HT-29 (cell line): ENCODE measurements at places on chromosomes 3 and 15.

GRCh38 chr15:22961762-22962161 lies 18.4 kb downstream of the CYFIP1 start:
- DNase-seq: no peak

DNA sequence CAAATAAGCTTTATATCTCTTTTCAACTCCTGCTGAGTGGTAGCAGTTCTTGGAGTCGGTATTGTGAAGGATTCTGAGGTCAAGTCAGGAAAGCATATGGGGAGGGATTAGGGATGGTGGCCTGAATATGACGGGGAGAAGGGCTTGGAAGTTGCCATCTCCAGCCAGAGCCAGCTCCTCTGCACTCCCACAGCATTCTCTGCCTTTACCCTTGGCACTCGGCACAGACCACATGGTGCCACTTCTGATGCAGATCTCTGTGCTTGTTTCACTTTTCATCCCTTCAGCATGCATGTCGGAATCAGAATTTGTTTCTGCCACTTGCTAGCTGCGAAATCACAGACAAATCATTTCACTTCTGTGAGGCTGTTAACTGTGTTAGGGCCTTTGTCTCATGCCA lies 52.5 kb downstream of the RAB11A start:
- no peak for DNase-seq

GRCh38 chr3:15387171-15387581 lies 40.2 kb downstream of the METTL6 start:
- no peak for DNase-seq

DNA sequence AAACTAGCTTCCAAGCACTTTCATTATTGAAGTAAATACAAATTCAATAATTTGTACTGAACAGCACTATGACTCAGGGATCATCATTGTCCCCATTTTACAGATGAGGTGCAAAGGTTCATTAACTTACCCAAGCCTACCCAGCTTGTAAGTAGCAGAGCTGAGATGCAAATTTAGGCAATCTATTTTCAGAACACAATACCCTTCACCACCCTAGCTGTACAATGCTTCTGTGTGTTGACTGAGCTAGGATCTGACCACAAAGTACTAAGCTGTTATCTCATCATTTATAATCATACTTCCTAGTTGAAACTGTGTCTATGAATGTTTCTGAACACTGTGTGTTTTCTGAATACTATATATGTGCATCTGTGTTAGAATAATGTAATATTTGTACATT lies 3.2 kb upstream of the ILDR1 start:
- DNase-seq: no peak

DNA sequence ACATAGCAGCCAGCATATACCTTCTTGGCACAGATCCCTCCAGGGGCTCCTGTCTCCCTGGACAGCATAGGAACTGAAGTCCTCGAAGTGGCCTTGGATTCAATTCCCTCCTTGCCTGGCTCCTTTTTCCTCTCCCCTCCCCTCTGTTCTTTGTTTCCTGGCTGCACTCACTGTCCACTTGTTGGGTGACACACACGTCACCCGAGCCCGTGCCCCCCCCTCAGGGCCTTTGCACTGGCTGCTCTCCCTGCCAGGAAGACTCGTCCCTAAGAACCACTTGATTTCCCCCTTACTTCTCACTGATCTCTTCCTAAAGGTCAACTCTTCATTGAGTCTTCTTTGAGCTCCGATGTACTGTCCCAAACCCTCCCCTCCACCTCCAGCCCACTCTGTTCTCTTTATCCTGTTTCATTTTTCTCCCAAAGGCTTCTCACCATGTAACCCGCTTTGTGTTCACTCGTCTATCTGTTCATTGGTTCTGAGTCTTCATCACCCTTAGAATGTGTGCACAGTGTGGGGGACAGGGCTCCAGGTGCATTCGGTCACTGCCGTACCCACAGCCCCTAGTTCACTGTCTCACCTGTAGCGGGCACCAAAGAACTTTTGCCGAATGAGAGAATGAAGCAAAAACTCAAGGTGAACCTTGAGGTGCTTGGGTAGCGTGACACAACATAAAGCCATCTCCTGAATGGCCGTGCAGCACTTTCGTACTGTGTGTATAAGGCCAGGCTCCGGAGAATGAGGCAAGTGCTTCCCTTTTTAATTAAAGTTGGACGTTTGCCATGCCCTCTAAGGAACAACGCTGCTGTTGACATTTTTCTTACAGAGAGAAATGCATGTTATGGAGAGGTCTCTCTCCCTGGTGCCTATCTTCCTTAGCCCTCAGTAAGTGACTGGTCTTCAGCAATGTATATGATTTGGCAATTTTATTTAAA lies 74.0 kb downstream of the CHRNA7 start:
- DNase-seq: no peak

DNA sequence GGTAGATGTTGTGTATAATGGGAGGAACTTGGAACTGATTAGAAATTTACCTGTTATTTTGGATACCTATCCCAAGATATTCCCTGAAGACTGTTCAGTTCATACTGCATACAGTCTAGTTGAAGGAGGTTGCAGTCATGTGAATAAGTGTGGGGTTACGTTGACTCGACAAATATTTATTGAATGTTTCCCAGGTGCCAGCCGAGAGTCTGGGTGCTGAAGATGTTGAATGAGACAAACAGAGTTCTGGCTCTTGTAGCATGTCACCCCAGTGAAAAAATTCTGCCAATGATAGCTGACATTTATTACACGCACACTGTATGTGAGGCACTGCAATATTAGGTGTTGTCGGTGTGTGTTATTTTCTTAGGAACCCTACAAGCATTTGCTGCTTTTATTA lies 176.0 kb downstream of the KCNMB2 start:
- no peak for DNase-seq

- DNase-seq: no peak
These were observed 59.0 kb upstream of the PDZRN3 start for GRCh38 chr3:73683706-73684105.

- no peak for DNase-seq
These were observed 607.5 kb upstream of the BCHE start for GRCh38 chr3:166444756-166445155.

- DNase-seq: peak; percentile 7
These were observed 121.6 kb downstream of the UBE2E2 start for GRCh38 chr3:23324745-23325144.

GRCh38 chr15:98651036-98651481 lies 2.7 kb downstream of the IGF1R start:
- DNase-seq: peak; percentile 38

DNA sequence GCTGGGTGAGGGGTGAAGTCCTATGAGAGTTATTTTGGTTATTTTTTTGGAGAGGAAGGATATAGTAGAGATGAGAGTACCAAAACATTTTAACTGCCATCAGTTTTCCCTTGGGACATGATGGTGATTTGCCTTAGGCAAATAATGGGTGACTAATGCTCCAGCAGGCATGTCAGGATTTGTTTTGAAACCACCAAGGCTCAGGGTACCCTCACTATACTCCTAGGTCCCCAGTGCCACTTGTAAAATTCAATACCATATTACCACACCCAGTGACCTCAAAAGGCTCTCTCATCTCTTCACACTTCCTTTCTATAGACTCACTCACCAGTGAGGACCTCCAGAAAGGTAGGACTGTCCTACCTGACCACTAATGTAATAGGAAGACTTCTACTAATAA lies 83.6 kb downstream of the WDR72 start:
- DNase-seq: no peak

DNA sequence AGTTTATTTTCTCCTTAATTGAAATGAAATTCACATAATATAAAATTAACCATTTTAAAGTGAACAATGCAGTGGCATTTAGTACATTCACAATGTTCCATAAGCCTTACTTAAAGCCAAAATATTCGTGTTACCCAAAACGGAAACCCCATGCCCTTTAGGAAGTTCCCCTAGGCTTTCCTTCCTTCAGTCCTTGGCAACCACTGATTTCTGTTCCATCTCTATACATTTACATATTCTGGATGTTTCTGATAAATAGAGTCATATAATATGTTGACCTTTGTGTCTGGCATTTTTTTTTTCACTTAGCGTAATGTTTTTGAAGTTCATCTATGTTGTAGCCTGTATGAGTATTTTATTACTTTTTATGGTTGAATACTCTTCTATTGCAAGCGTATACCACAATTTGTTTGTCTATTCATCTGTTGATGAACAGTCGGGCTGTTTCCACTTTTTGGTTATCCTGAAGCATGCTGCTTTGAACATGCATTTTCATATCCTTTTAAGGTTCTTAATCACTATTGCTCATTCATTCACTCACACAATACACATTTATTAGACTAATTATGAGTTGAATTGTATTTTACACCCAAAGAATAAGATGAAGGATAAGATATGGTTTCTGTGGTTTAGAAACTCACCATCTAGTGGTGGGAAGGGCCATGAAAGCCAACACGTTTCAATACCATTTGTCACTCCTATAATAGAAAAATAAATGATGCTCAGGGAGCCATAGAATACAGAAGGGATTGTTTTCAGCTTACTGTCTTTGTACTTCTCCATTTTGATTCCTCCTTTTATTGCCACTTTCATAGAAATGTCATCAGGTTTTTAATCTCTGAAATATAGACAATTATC lies 408.2 kb upstream of the CBLB start:
- no peak for DNase-seq

DNA sequence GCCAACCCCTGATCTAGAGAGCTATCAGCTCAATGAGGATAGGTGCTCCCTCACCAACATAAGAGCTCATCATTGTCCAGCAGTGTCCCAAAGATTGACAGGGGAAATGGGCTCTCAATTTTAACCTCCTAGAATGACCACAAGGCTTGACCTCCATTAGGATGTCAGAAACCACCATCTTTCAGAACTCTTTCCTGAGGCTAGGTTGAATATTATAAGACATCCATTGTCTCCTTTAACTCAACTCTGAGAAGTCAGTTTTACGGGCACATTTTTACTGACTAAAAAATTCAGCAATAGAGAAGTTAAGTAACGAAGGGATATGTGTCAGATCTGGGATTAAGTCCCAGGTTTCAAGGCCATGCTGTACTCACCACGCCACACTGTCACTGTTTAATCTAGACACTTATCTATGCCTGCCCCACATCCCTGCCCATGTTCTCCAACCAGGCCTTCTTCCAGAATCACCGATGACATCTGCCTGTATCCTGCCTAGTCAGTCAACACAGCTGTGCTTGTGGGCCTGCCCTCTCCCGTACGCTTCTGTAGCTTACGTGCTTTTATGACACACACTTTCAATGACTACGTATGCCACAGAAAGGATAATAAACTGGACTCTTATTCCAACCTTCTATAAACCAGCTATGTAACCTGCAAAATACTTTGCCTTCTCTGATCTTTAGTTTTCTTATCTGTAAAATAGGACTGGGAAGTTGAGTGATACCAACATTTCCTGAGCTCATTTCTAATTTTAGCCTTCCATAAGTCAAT lies 17.1 kb upstream of the MUC13 start:
- DNase-seq: peak; percentile 55

- no peak for DNase-seq
These were observed 55.5 kb downstream of the DLG1 start for GRCh38 chr3:197242784-197243432.

- peak; percentile 86 for DNase-seq
These were observed 78.9 kb upstream of the SKOR1 start for GRCh38 chr15:67746450-67746849.

DNA sequence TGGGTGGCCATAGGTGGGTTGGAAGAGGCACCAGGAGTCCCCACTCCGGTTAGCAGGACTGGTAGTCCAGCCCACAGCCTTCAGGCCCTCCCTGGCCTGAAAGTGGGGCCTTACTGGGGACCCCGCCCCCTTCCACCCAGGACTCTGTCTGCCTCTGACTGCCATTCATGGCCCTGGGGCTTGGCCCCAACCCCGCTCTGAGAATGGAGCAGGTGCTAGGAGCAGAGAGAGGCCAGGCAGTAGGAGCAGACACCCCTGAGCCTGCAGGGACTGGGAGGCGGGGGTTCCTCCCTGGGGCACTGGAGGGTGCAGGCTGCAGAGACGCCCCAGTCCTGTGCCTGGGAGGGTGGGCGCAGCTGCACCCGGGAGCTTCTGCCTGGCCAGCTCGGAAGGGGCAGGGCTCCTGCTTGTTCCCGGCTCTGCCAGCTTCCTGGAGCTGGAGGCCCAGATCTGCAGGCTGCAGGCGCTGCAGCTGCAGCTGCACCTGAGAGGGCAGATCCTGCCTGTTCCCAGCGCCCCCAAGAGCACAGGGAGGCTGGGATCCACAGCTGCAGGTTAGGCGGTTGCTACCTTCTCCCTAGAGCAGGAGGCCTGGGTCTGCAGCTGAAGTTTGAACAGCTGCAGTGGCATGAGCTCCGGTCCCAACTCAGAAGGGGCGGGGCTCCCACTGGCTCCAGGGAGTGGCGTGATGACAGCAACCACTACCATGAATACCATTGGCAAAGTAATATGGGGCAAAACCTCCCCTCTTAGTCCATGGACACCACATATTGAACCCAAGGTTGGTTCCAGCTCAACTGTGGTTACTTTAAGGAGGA lies 194.7 kb downstream of the SQOR start:
- DNase-seq: no peak

DNA sequence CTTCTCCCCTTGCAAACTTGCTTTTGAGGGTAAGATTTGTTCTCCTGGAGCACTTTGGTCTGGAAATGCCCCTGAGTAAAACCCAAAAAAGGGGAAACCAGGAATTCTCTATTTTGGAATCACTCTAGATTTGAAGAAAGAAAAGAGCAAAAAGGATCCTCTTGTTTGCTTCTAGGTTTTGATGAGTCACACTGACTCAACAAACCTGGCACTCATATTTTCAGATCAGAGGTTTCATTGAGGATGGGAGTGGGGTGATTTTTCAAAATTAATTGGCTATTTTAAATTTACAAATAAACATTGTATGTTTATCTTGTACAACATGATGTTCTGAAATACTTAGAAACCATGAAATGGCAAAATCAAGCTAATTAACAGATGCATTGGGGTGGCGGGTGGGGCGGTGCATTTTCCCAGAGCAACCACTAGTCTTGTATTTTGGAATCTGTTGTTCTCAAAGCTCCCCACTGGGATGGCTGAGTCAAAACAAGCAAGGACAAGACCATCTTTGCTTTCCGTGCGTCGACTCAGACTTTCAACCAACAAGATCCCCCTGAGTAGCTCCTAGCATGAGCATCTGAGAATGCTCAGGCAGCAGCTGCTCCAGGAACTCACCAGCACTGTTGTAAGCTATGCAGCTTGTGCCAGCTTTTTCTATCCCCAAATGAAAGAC lies 451.4 kb downstream of the WDR72 start:
- no peak for DNase-seq

- no peak for DNase-seq
These were observed 179.7 kb downstream of the ITPR1 start for GRCh38 chr3:4672725-4673275.

GRCh38 chr3:154779571-154779970 lies 300.5 kb upstream of the MME start:
- DNase-seq: no peak

DNA sequence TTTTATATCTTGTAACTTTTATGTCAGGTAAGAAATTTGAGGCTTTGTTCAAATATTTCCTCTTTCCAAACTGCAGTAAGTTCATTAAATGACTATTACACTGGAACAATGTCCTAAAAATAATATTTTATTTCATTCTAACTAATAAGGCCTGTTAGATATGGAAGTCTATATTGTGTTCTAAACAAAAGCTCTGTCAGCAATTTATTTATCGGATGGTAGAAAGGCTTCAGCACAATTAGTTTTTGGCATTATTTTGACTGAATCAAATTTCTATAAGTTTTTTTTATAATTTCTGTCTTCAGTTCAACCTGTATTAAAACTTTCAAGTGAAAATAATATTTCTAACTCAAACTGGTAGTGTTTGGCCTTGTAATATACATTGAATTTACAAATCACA lies 992.1 kb downstream of the EPHA3 start:
- no peak for DNase-seq

GRCh38 chr15:61715082-61715481 lies 345.2 kb downstream of the VPS13C start:
- peak; percentile 80 for DNase-seq

- DNase-seq: no peak
These were observed 87.3 kb downstream of the ST6GAL1 start for GRCh38 chr3:187017511-187018230.

- DNase-seq: no peak
These were observed 70.3 kb upstream of the BBX start for GRCh38 chr3:107452436-107452835.
